Aorta (tissue), 5 donors: ENCODE measurements at places on chromosomes 4 and X. TPM values are rescaled to one million over a fixed set of nuclear protein-coding genes. Genes with fewer than 3 reads are reported as not detected.
A peak's percentile ranks its signal among the peaks of the same experiment; 100 is the strongest.

UCP1 gene
- not detected for total RNA-seq

DNA sequence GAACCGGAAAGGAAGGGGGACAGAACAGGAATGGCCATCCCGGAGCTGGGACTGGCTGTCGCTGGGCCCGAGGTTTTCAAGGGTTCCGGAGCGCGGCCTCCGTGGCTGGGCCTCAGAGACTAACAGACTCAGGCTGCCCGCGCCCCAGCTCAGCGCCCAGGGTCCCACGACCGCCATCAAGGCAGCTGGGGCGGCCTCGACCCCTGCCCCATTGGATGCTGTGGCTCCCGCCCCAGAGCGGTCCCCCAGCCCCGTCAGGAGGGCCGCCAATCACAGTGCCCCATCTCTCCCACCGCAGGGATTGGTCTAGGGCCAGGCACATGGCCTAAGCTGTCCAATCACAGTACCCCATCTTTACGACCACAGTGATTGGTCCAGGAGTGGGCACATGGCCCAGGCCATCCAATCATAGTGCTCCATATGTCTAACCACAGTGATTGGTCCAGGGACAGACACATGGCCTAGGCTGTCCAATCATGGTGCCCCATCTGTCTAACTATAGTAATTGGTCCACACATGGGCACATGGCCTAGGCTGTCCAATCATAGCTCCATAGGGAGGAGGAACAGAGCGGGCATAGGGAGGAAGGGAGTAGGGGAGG is 105.3 kb upstream of the NKX1-1 start:
- peak; percentile 58 for DNase-seq

DNA sequence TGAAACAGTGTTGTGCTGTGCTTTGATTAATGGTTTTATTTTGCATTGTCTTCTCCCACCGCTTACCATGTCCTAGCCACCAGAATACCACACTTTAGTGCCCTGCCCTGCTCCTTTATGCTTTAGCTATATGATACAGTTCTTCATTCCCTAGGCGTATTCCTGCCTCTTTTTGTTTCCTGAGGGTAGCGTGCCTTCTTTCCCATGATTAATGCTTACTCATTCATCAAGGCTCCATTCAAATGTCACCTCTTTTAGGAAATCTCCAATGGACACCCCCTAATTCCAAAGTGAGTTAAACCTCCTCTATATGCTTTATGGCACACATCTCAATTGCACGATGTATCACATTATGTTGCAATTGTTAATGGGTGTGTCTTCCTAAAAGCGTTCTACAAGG is 46.3 kb downstream of the SPANXD start:
- no peak for DNase-seq

DNA sequence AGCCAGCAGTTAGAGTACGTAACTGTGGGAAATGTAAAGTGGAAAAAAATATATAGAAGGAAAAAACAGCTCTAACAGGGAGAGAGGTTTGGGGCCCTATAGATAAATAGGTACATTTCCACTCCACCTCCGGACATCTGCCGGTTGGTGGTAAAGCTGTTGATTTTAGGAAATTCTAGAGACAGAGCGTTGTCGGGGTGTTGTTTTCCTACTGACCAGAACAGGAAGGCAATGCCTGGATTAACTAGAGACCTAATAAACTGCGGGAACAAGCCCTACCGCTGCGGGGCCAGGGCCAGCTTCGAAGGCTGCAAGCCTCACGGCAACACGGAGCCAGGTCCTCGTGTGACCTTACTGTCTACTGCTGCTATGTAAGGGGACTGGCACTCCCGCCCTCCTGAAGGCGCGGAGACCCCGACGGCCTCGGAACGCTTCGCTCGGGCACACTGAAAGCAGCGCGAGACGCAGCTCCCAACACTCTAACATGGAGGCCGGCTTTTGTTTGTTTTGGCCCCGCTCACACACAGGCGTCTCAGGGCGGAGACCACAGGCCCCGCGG is 702 bp upstream of the CDKN2AIP start:
- no peak for DNase-seq

GRCh38 chrX:74613370-74614092 is 893 bp downstream of the RLIM start:
- DNase-seq: no peak

GRCh38 chr4:122930862-122931261 is 8.5 kb upstream of the NUDT6 start:
- DNase-seq: no peak

DNA sequence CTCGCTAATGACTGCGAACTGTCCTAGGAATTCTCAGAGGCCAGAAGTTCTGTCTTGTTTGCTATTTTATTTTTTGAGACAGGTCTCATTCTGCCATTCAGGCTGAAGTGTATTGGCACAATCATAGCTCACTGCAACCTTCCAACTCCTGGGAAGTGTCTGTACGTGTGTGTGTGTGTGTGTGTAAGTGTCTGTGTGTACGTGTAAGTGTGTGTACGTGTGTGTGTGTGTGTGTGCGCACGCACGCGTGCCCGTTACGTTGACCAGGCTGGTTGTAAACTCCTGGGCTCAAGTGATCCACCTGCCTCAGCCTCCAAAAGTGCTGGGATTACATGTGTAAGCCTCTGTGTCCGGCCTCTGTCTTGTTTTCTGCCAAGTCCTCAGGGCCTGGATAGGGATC is 10.4 kb upstream of the CDK16 start:
- no peak for DNase-seq
